ENCODE measurements at places on chromosomes 13 and 19.

DNA sequence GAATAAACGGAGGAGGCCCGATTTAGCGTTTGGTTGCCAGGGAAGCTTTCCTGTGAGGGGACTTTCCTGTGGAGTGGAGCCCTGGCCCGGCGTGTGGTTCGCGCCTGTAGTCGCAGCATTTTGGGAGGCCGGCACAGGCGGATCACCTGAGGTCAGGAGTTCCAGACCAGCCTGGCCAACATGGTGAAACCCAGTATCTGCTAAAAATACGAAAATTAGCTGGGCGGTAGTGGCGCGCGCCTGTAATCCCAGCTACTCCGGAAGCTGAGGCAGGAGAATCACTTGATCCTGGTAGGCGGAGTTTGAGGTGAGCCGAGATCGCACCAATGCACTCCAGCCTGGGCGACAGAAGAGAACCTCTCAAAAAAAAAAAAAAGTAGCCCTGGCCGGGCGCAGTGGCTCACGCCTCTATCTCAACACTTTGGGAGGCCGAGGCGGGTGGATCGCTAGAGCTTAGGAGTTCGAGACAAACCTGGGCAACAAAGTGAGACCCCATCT, 6.9 kb downstream of the KANK3 start:
- H3K36me3 ChIP-seq: no peaks in the 10 kb centered on the region
- H3K27ac ChIP-seq: no peak overlapping the region
- peaks cover 5% of the 10 kb centered on the region for H3K4me1 ChIP-seq
- peaks cover 47% of the 10 kb centered on the region for H3K27me3 ChIP-seq
- no peak for DNase-seq

DNA sequence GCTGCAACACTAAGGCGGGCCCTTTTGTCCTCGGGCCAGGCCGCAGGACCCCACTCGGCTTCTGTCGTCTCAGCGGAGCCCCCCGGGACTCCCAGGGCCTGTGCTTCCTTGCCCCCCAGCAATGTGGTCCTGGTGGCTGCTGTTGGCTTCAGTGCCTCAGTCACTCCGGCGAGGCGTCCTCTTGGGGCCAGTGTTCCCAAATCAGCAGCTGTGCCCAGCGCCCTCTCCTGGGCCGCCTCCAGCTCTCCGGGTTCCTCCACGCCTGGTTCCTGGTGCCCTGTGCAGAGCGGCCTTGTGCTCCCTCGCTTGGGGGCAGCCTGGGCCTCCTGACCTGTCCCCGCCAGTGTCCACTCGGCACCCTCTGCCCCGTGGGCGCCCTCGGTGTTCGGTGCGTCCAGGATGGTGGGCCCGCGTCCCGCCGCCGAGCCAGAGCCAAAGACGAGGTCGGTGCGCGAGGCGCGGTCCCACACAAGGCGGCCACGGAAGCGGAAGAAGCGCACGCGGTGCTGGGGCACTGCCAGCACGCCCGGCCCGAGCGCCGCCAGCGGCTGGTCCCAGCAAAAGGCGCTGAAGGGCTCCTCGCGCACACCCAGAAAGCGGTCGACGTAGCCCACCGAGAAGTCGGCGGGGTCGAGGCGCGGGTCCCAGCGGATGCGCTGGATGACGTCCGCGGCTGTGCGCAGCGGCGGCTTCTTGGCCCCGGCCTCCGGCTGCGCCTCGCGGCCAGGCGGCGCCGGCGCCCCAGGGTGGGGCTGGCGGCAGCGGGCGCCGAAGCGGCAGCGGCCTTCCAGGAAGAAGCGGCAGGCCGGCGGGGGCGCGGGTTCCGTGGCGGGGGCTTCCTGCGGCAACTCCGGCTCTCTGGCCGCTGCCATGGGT, 685 bp downstream of the LENG9 start:
- H3K4me3 ChIP-seq: peak overlapping the region; percentile 78
- H3K4me1 ChIP-seq: peaks cover 39% of the 10 kb centered on the region

GRCh38 chr19:13796301-13797057, 1.2 kb downstream of the ZSWIM4 start:
- H3K27me3 ChIP-seq: no peaks in the 10 kb centered on the region
- peak overlapping the region; percentile 74 for H3K4me3 ChIP-seq
- no peak for DNase-seq
- H3K4me1 ChIP-seq: peaks cover 21% of the 10 kb centered on the region
- no peaks in the 10 kb centered on the region for H3K36me3 ChIP-seq
- no peak overlapping the region for H3K27ac ChIP-seq

GRCh38 chr19:47901370-47901769, 15.3 kb upstream of the SULT2A1 start:
- no peak for DNase-seq
- H3K27me3 ChIP-seq: peaks cover 12% of the 10 kb centered on the region
- no peaks in the 10 kb centered on the region for H3K36me3 ChIP-seq
- no peak overlapping the region for H3K27ac ChIP-seq

- peaks cover 5% of the 10 kb centered on the region for H3K27me3 ChIP-seq
- peak overlapping the region; percentile 99 for H3K27ac ChIP-seq
- H3K4me1 ChIP-seq: peaks cover 43% of the 10 kb centered on the region
- no peak for DNase-seq
These were observed 2.4 kb downstream of the LENG8 start for GRCh38 chr19:54451331-54451871.

DNA sequence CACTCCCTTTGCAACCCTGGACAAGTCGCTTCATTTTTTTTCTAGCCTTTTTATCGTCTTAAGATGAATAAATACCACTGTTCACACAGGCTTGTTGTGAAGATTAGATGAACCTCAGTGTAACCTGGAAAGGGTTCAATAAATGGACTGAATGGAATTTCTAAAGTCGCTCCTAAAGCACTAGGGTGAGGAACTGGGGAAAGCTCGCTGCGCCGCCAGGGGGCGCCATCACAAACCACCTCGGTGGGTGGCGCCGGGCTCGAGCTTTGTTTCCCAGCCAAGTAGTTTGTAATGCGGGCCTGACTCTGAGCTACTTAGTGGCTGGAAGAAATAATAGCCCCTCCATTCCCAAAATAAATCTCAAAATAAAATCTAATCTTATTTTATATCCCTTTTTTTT, 2.2 kb upstream of the CEACAM6 start:
- no peaks in the 10 kb centered on the region for H3K36me3 ChIP-seq
- peak; percentile 83 for DNase-seq
- peaks cover 55% of the 10 kb centered on the region for H3K27me3 ChIP-seq

GRCh38 chr13:58908019-58908679, 1255.6 kb downstream of the DIAPH3 start:
- H3K4me3 ChIP-seq: no peak overlapping the region
- DNase-seq: no peak
- H3K27me3 ChIP-seq: no peaks in the 10 kb centered on the region

DNA sequence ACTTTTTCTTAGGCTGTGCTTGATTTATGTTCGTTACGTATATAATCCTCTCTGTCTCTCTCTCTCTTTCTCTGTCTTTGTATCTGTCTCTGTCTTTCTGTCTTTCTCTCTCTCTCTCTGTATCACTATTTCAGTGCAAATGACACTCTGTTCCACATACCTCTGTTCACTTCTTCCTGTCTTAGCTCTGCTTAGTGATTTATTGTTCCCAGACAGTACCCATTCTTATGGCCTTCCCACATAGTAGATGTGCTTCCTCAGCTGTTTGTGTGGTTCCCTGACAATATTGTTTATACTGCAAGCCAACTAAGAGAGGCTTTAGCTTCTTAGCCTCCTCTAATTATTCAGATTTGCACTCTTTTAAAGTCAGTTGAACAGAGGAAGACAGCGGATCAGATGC, 1244.2 kb downstream of the DIAPH3 start:
- no peaks in the 10 kb centered on the region for H3K36me3 ChIP-seq
- no peaks in the 10 kb centered on the region for H3K4me1 ChIP-seq
- H3K27ac ChIP-seq: no peak overlapping the region

DNA sequence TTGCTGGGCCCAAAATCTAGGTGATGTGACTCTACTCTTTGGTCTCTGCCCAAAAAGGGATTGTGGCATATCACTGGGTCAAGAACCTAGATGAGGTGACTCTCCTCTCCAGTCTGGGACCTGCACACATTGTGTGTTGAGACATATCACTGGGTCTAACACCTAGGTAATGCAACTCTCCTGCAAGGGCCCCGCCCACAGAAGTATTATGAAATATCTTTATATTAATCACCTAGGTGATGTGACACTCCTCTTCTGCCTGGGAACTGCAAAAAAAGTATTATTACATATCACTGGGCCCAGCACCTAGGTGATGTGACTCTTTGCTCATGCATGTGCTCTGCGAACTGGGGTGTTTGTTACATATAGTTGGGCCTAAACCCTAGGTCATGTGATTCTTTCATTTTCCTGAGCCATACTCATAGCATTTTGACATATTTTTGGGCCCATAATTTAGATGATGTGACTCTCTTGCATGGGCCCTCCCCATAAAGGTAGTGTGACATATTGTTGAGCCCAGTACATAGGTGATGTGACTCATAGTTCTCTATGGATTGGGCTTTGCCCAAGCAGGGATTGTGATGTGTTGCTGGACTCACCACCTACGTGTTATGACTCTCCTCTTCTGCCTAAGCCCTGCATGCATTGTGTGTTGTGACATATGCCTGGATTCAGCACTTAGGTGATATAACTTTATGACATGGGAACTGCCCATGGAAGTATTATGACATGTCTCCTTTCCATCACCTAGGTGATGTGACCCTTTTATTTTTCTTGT, 11.2 kb upstream of the ZNF681 start:
- peaks cover 15% of the 10 kb centered on the region for H3K36me3 ChIP-seq
- DNase-seq: no peak
- no peak overlapping the region for H3K4me3 ChIP-seq

- DNase-seq: no peak
- peak overlapping the region; percentile 46 for H3K27ac ChIP-seq
- H3K36me3 ChIP-seq: no peaks in the 10 kb centered on the region
- H3K4me1 ChIP-seq: peaks cover 60% of the 10 kb centered on the region
- peak overlapping the region; percentile 36 for H3K4me3 ChIP-seq
These were observed 12.4 kb downstream of the PDE4A start for GRCh38 chr19:10432736-10433130.

DNA sequence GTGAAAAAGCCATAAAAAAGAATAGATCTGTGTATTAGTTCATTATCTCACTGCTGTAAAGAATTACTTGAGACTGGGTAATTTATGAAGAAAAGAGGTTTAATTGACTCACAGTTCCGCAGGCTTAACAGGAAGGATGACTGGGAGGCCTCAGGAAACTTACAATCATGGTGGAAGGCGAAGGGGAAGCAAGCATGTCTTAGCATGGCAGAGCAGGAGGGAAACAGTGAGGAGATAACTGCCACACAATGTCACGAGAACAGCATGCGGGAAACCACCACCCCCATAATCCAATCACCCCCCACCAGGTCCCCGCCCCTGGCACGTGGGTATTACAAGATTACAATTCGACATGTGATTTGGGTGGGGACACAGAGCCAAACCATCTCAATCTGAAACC, 39.1 kb upstream of the EEF1AKMT1 start:
- no peak overlapping the region for H3K27ac ChIP-seq
- no peak overlapping the region for H3K4me3 ChIP-seq
- H3K36me3 ChIP-seq: peaks cover 41% of the 10 kb centered on the region
- peaks cover 7% of the 10 kb centered on the region for H3K4me1 ChIP-seq
- H3K27me3 ChIP-seq: no peaks in the 10 kb centered on the region

DNA sequence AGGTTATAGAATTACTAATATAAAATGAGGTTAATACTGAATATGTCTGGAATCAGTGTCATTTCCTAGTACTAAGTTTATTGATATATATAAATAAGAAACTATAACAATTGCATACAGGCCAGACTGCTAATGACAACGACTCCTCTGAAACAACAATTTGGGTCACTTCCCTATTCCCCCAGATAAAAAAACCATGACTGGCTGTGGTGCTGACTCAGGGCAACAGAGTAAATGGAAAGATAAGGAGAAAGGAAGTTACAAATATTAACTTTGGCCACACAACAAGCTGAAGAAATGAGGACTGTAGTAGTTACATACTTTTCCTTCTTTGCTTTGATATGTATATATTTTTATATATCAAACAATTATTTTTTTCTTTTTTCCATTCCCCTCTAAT, 263.7 kb upstream of the PCDH9 start:
- no peak for DNase-seq
- no peak overlapping the region for H3K27ac ChIP-seq
- H3K4me3 ChIP-seq: no peak overlapping the region
- H3K36me3 ChIP-seq: no peaks in the 10 kb centered on the region
- no peaks in the 10 kb centered on the region for H3K27me3 ChIP-seq

DNA sequence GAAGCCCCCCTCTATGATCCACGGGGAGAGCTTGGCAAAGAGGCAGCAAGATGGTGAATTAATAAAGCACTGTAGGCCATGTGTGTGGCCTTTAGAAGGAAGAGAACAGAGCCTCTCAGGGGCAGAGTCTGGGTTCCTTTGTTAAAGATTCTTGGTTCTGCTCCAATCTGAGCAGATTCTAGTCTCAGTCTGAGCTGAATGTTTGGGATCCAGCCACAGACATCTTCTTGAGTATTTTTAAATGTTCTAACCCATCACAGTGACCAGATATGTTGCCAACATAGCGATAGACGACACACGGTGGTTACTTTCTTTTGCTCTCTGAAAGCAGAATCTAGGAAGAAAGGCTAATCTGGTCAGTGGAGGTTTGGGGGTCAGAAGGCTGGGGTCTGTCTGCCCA, 147.5 kb upstream of the GPR12 start:
- no peak overlapping the region for H3K27ac ChIP-seq
- no peaks in the 10 kb centered on the region for H3K4me1 ChIP-seq
- no peak overlapping the region for H3K4me3 ChIP-seq
- H3K36me3 ChIP-seq: no peaks in the 10 kb centered on the region
- DNase-seq: no peak

GRCh38 chr13:74575729-74576125, 441.5 kb upstream of the KLF12 start:
- H3K27ac ChIP-seq: no peak overlapping the region
- peak; percentile 57 for DNase-seq
- no peaks in the 10 kb centered on the region for H3K36me3 ChIP-seq
- H3K4me3 ChIP-seq: peak overlapping the region; percentile 73
- H3K4me1 ChIP-seq: peaks cover 8% of the 10 kb centered on the region
- H3K27me3 ChIP-seq: peaks cover 42% of the 10 kb centered on the region

DNA sequence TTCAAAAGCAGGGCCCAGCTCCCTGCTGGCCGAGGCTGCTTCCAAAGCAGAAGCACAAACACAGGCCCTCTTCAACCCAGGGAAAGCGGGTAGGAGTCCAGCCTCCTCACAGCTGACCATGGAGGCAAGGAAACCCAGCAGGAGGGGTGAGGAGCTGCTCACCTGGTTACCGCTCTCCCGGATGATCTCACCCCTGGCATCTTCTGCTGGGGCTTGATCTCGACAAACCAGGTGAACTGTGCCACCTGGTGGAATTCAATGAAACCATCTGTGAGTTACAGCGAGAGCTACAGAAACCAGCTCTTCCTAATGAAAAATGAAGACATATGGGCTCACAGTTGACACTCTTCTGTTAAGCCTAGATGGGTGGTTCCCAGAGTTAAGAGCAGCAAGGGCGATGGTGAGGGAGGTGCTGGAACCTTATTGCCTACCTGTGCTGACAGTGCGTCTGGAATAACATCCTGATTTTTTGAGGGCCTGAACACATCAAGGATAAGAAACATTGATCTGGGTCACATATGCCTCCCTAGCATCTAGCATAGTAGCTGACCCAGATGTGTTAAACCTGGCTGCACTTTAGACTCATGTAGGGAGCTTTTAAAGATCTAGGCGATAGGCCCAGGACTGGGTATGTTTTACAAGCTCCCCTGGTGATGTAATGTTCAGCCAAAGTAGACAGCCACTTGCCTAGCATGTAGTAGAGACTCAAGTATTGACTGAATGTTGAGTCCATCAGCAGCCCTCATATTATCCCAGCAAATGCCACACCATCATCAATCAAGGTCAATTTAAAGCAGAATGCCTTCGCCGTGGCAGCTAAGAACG, 6.1 kb downstream of the DHRS12 start:
- no peaks in the 10 kb centered on the region for H3K27me3 ChIP-seq
- no peak overlapping the region for H3K4me3 ChIP-seq
- H3K4me1 ChIP-seq: peaks cover 62% of the 10 kb centered on the region
- H3K27ac ChIP-seq: no peak overlapping the region
- DNase-seq: peak; percentile 44
- peaks cover 6% of the 10 kb centered on the region for H3K36me3 ChIP-seq

Data from activated naive CD8-positive, alpha-beta T cell treated with anti-CD3 and anti-CD28 coated beads, Interleukin-2, amount 50 U/mL, for 24 hours (primary cell).